Cortex of kidney (tissue), 1 donor: ENCODE measurements at places on chromosomes 12 and 14.

GRCh38 chr14:52026901-52027300, 37.6 kb downstream of the RTRAF start:
- no peak for DNase-seq

GRCh38 chr12:49535921-49536525, 2.8 kb upstream of the KCNH3 start:
- no peak for DNase-seq

- no peak for DNase-seq
Measured at GRCh38 chr14:74038020-74038859, 19.1 kb downstream of the BBOF1 start.

DNA sequence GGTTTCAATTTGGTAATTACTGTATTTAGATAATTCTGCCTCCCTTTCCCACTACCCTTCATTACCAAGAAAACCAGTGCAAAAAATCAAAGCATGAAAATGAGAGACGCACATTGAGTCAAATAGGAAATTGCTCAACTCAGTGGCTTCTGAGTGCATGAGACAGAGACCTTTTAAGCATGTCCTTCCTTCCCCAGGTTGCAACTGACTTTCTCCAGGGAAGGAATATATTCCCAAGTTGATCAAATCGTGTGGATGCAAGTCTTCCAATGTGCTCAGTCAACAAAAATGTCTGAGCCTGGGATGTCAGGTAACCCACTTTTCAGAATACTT, 12.9 kb downstream of the BMP4 start:
- DNase-seq: no peak

GRCh38 chr14:50397390-50398188, 908 bp upstream of the CDKL1 start:
- no peak for DNase-seq

DNA sequence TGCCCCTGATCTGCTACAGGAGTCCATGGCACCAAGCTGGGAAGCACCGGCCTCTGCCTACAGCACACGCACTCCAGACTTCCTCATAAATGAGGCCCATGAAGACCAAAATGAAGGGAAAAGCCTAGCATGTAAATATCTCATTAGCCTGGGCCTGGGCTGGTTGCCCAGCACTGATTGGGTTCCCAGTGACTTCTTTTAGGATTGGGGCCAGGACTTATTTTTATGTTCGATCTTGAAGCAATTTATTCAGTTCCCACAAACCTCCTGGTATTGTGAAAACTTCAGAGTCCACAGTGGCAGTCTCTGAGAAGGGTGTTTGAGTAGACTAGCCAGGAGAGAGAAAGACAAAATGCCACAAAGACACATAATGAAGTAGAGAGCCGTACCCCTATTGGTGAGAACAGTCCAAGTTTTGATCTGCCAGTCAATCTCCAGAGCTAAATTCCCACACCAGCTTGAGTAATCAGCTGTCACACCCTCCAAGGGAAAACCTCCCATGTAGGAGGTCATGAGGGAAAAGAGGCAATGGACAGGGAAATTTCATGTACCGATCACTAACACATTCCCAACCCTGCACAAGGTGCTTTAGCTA, 78.2 kb downstream of the PHLDA1 start:
- DNase-seq: no peak

DNA sequence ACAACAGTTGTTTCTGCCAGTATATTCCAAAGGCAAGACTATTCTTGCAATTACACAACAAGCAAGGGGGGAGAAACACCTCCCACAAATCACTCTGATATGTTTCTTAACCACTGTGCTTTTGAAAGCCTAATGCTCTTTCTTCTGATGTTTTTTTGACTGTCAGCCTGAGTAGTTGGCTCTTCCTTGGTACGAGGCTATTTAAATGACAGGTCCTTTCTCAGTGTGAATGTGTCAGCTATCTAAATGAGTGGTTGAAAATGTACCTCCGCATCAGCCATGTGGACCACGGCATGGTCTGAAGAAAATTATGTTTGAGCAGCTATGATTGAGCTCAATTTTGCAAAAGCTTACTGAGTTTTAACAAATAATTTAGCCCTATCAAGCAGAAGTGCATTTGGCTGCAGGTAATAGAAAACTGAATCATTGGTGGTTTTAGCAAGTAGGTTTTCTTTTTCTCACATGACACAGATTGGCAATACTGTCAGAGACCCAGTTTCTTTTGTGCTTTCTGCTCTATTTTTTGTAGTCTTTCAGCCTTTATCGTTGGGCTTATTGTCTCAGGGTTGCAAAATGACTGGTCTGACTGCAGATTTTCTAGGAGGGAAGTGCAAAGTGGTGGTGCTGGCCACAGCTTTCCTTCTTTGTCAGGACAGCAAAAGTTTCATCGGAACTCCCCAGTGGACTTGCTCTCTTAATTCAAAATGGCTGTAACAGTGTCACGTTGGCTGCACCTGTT, 162.8 kb downstream of the RGS6 start:
- no peak for DNase-seq

DNA sequence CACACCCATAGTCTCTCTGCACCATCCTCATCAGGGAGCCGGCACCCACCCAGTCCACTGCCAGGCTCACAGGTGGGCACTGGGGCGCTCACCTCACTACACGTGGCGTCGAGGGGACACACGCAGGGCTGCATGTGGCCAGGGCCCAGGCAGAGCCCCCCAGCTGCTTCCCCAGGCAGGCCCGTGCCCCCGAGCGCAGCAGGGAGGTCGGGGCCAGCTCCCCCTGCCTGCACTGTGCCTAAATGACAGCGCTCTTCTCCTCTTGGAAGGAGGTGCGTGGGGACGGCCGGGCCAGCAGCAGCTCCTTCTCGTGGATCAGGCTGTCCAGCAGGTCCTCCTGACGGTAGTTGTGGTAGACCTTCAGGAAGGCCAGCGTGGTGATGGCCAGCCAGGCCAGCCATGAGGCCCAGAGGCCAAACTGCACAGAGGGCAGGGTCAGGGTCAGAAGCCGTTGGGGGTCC, 11.3 kb downstream of the TMEM179 start:
- no peak for DNase-seq

DNA sequence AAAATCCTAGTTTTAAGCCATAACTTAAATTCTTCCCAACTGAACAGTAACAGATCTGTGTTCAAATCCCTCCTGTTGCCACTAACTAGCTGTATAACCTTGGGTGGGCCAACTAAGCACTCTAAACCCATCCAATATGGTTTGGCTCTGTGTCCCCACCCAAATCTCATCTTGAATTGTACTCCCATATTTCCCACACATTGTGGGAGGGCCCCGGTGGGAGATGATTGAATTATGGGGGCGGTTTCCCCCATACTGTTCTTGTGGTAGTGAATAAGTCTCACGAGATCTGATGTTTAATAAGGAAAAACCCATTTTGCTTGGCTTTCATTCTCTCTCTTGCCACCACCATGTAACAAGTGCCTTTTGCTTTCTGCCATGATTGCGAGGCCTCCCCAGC, 1.2 kb upstream of the KRT4 start:
- no peak for DNase-seq

- no peak for DNase-seq
Measured at GRCh38 chr12:66196806-66197205, 7.8 kb downstream of the IRAK3 start.
